ENCODE measurements at places on chromosomes 6 and 20. TPM values are rescaled to one million over a fixed set of nuclear protein-coding genes. Genes with fewer than 3 reads are reported as not detected.

The SPATA2 gene
- 8.3 TPM for total RNA-seq

DNA sequence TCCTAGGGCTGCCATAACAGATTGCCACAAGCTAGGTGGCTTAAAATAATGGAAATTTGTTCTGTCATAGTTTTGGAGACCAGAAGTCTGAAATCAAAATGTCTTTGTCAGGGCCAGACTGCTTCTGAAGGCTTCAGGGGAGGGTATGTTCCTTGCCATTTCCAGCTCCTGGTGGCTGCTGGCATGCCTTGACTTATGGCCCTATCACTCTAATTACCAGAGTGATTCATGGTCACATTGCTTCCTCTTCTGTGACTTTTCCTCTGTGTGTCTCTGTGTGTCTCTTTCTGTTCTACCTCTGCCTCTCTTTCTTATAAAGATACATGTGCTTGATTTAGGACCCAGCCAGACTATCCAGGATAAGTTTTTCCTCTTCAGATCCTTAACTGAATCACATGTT lies 635.2 kb upstream of the IMPG1 start:
- no peak overlapping the region for H3K27ac ChIP-seq
- H3K4me1 ChIP-seq, result no peaks in the 10 kb centered on the region
- no peaks in the 10 kb centered on the region for H3K36me3 ChIP-seq
- no peak overlapping the region for H3K4me3 ChIP-seq
- DNase-seq, result no peak

DNA sequence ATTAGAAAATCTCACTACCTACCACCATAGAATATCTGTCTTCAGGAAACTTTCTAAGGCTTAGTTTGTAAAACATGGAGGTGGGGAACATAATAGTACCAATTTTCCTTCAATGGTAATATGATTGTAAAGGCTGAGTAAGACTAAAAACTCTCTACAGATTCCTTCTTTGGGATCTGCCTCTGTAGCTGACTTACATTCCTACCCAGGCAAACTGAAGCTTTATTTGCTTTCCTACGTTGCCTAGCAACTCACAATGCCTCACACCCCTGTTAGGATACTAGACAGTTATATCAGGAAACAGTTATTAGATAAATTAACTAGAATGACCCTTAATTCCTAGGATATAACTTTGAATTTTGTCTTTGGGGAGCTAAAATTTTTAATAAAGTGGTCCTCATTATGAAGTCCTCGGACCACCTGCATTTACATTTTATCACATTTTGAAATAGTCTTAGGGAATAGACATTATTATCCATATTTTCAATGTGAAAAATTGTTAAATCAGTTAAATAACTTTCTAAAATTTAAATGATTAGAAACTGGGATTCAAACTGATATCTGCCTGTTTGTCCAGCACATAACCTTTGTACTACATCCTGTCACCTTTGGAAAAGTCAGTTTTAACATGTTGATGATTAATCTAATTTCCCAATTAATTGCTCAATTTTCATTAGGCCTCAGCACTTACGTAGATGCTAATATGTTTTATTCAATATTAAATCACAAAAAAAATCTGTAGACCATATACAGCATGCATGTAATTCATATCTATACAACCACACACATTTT lies 591.4 kb downstream of the RNF144B start:
- no peaks in the 10 kb centered on the region for H3K27me3 ChIP-seq
- no peak for DNase-seq
- no peaks in the 10 kb centered on the region for H3K36me3 ChIP-seq
- no peak overlapping the region for H3K27ac ChIP-seq
- no peak overlapping the region for H3K4me3 ChIP-seq
- no peaks in the 10 kb centered on the region for H3K4me1 ChIP-seq

- H3K36me3 ChIP-seq, result no peaks in the 10 kb centered on the region
- DNase-seq, result no peak
- no peaks in the 10 kb centered on the region for H3K27me3 ChIP-seq
- no peak overlapping the region for H3K4me3 ChIP-seq
- H3K27ac ChIP-seq, result peak overlapping the region; percentile 37
Measured at GRCh38 chr20:54195483-54196472, 12.1 kb upstream of the PFDN4 start.

The LGSN gene
- total RNA-seq, result not detected

- H3K27ac ChIP-seq, result peak overlapping the region; percentile 32
- H3K36me3 ChIP-seq, result no peaks in the 10 kb centered on the region
- no peak overlapping the region for H3K4me3 ChIP-seq
- DNase-seq, result no peak
- no peaks in the 10 kb centered on the region for H3K27me3 ChIP-seq
Measured at GRCh38 chr20:25117990-25118389, 36.0 kb upstream of the VSX1 start.

DNA sequence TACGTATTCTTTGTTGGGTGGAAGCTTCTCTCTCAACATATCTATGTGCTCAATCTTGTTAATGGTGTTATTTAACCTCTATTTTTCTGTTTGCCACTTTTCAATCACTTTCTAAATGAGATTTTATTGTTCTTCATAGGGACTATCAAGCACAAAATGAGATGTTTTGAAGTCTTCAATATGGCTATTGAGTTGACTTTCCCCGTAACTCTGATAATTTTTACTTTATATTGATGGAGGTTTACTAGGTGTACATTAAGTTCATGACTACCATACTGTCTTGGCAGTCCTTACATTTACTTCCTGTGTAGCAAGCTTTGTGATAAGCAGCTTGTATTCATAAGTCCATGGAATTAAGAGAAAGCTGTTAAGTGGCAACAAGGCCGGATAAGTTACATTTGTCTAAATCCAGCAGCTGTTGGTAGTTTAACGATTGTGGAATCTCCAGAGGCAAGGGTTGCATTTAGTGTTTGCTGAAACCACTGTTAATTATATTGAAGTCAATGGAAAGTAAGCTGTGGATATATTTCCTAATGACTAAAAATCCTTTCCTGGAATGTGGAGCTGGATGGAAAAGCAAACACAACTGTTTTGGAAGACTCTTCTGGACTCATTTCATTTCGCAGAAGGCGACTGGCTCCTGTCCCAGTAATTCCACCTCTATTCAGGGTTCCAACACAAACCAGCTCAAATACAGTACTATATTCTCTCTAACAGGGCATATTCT lies 57.3 kb upstream of the SMIM29 start:
- no peak overlapping the region for H3K27ac ChIP-seq
- no peak overlapping the region for H3K4me3 ChIP-seq
- no peaks in the 10 kb centered on the region for H3K36me3 ChIP-seq
- no peak for DNase-seq

The ARMH2 gene
- not detected for total RNA-seq

GRCh38 chr20:44123251-44123650 lies 63.7 kb downstream of the JPH2 start:
- H3K36me3 ChIP-seq, result no peaks in the 10 kb centered on the region
- H3K27me3 ChIP-seq, result no peaks in the 10 kb centered on the region
- DNase-seq, result no peak
- no peak overlapping the region for H3K27ac ChIP-seq

DNA sequence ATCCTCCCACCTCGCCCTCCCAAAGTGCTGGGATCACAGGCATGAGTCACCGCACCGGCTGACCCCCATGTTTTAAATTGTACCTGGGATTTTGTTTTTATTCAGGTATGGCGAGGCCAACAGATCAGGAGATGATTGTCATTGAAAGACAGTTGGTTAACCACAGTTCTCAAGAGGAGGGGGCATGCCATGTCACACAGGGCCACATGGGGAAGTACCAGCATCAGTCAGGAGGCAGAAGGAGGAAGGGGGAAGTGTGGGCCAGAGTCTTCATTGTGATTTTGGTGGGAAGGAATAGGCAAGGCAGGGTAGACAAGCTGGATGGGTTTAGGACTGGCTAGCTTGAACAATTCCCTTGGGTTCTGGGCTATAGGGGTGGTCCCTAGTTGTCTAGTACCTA lies 9.9 kb upstream of the MMP9 start:
- H3K27me3 ChIP-seq, result no peaks in the 10 kb centered on the region
- H3K27ac ChIP-seq, result no peak overlapping the region
- H3K4me3 ChIP-seq, result no peak overlapping the region

The PABPC1L gene
- 102 TPM for total RNA-seq

The SLC22A3 gene
- not detected for total RNA-seq

The HCRTR2 gene
- total RNA-seq, result not detected

DNA sequence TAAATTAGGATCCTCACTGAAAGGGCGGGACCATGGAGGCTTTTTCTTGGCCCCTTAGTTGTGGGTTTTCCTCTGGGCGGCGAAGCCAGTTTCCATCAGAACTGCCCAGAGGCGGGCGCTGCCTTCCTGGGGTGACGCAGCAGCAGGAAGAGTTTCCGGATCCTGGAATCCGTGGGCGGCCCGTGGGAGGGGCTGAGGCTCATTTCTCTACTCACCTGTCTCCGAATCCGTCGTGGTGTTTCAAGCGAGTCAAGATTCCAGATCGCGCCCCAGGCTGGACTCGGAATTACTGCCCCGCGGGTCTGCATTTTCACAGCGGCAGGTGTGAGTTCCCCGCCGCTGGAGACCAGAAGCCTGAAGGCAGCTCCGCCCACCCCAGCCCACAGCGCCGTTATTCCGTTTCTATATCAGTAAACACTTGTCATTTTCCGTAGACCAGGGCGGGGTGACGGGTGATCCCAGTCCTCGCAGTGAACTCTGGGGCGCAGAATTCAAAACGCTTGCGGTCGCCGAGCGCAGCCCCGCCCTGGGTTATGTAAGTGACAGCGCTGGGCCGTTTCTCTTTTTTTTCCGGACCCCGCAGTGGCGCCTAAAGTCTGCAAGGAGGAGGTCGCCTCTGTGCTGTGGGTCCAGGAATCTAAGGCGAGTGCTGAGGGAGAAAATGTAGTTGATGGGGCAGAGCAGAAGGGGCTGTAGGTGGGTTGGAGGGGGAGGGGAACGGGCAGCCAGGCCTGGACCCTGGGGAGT lies 27.2 kb upstream of the POU5F1 start:
- H3K4me1 ChIP-seq, result peaks cover 4% of the 10 kb centered on the region
- peak overlapping the region; percentile 86 for H3K4me3 ChIP-seq
- H3K27me3 ChIP-seq, result no peaks in the 10 kb centered on the region
- peak overlapping the region; percentile 88 for H3K27ac ChIP-seq

The SIGLEC1 gene
- 0.03 TPM for total RNA-seq

- no peaks in the 10 kb centered on the region for H3K27me3 ChIP-seq
- DNase-seq, result no peak
- H3K27ac ChIP-seq, result no peak overlapping the region
- H3K4me1 ChIP-seq, result no peaks in the 10 kb centered on the region
- H3K4me3 ChIP-seq, result no peak overlapping the region
- H3K36me3 ChIP-seq, result no peaks in the 10 kb centered on the region
Measured at GRCh38 chr6:83370567-83370966, 60.3 kb downstream of the ME1 start.

The TREM1 gene
- not detected for total RNA-seq

GRCh38 chr6:33597551-33598322 lies 17.7 kb upstream of the BAK1 start:
- peaks cover 11% of the 10 kb centered on the region for H3K4me1 ChIP-seq
- H3K27ac ChIP-seq, result no peak overlapping the region
- DNase-seq, result no peak
- H3K27me3 ChIP-seq, result no peaks in the 10 kb centered on the region

The TBX18 gene
- 10.1 TPM for total RNA-seq

GRCh38 chr6:42450477-42451332 lies 1.0 kb downstream of the TRERF1 start:
- no peaks in the 10 kb centered on the region for H3K36me3 ChIP-seq
- DNase-seq, result no peak

The JARID2 gene
- total RNA-seq, result 6.0 TPM

The KCNG1 gene
- 7.4 TPM for total RNA-seq

The BTN2A1 gene
- total RNA-seq, result 23.0 TPM

GRCh38 chr6:46565531-46565930 lies 74.3 kb upstream of the RCAN2 start:
- no peak overlapping the region for H3K4me3 ChIP-seq
- no peaks in the 10 kb centered on the region for H3K36me3 ChIP-seq
- no peaks in the 10 kb centered on the region for H3K27me3 ChIP-seq
- no peaks in the 10 kb centered on the region for H3K4me1 ChIP-seq

The CNKSR3 gene
- total RNA-seq, result 18.2 TPM

DNA sequence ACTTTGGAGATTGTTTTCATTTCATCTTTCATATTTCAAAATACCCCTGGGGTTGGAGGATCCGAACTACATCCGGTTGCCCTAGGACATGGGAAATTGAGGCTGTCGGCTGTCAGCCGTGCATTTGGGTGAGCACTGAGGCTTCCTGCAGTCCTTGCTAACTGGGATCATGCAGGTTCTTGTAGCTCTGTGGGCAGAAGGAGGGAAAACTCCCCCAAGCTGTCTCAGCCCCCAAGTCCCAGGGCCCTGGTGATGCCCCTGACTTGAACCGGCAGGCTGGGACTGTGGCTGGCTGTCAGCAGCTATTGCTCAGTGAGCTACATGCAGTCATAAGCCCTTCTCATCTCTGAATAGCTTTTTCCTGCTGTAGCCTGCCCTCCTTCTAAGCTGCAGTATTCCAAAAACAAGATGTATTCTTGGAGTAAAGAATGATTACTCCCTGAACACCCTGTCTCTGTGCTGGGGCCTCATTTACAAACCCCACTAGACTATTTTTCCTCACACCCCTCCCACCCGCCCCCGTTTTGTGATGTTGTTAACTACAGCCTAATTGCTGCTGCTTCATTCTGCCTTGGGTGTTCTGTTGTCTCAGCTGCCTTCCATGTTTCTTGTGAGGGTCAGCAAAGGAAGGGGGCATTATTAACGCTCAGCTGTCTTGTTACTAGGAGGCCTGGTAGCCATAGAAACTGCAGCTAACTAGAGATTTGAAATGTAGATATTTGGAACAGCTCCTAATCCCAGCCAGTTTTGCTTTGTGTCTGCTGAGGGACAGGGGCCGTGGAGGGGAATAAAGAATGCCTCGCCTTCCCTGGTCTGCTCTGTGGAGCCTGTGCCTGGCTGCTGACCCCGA lies 18.1 kb downstream of the MTRES1 start:
- no peaks in the 10 kb centered on the region for H3K4me1 ChIP-seq
- DNase-seq, result no peak
- H3K27me3 ChIP-seq, result no peaks in the 10 kb centered on the region
- H3K36me3 ChIP-seq, result no peaks in the 10 kb centered on the region
- no peak overlapping the region for H3K4me3 ChIP-seq
- no peak overlapping the region for H3K27ac ChIP-seq

The CDH26 gene
- 0.46 TPM for total RNA-seq

GRCh38 chr6:149965194-149966020 lies 1.7 kb downstream of the ULBP1 start:
- H3K27ac ChIP-seq, result no peak overlapping the region
- no peaks in the 10 kb centered on the region for H3K36me3 ChIP-seq

The CTCFL gene
- 0.05 TPM for total RNA-seq

GRCh38 chr6:92114797-92115196 lies 1304.6 kb downstream of the EPHA7 start:
- no peak for DNase-seq
- H3K27me3 ChIP-seq, result no peaks in the 10 kb centered on the region
- H3K27ac ChIP-seq, result no peak overlapping the region
- no peaks in the 10 kb centered on the region for H3K36me3 ChIP-seq
- no peak overlapping the region for H3K4me3 ChIP-seq

- H3K4me1 ChIP-seq, result peaks cover 25% of the 10 kb centered on the region
- H3K36me3 ChIP-seq, result no peaks in the 10 kb centered on the region
- peak overlapping the region; percentile 97 for H3K27ac ChIP-seq
- no peaks in the 10 kb centered on the region for H3K27me3 ChIP-seq
- H3K4me3 ChIP-seq, result peak overlapping the region; percentile 86
- peak; percentile 5 for DNase-seq
Measured at GRCh38 chr6:106628658-106629102, 618 bp downstream of the RTN4IP1 start.

- H3K36me3 ChIP-seq, result peaks cover 38% of the 10 kb centered on the region
- H3K4me1 ChIP-seq, result peaks cover 3% of the 10 kb centered on the region
- peaks cover 8% of the 10 kb centered on the region for H3K27me3 ChIP-seq
- H3K4me3 ChIP-seq, result no peak overlapping the region
- H3K27ac ChIP-seq, result no peak overlapping the region
- no peak for DNase-seq
Measured at GRCh38 chr20:16732506-16733152, 2.8 kb downstream of the SNRPB2 start.

Data from Panc1 (cell line).